ENCODE measurements at places on chromosomes 7 and 10.

DNA sequence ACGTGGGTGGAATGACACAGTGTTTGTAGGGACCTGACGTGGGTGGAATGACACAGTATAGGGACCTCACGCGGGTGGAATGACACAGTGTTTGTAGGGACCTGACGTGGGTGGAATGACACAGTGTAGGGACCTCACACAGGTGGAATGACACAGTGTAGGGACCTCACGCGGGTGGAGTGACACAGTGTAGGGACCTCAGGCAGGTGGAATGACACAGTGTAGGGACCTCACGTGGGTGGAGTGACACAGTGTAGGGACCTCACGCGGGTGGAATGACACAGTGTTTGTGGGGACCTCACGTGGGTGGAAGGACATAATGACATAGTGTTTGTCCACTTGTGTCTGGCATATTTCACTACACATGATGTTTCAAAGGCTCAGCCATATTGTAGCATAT is 19.3 kb downstream of the PPP2R2D start:
- DNase-seq, result no peak

- no peak for DNase-seq
These were observed 131.0 kb upstream of the GAD2 start for GRCh38 chr10:26085549-26085948.

GRCh38 chr7:44392618-44393010 is 67.2 kb upstream of the CAMK2B start:
- no peak for DNase-seq

DNA sequence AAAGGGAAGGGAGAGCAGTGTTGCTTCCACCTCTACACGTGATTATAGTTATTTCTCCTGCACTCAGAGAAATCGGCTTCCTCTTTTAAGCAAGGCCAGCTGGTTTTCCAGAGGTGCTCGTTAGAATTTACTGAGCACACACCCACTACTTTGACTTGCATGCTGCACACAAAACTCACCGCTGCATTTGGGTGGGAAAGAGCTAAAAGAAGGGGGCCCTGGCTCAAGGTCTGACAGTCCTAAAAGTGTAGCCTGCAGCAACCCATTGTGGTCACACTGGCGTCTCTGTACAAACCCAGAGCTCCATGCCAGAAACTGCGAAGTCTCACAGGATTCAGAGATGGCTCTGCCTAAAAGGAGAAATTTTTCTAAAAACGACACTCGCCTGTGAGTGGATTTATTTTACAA is 133.7 kb downstream of the SLC25A13 start:
- no peak for DNase-seq

DNA sequence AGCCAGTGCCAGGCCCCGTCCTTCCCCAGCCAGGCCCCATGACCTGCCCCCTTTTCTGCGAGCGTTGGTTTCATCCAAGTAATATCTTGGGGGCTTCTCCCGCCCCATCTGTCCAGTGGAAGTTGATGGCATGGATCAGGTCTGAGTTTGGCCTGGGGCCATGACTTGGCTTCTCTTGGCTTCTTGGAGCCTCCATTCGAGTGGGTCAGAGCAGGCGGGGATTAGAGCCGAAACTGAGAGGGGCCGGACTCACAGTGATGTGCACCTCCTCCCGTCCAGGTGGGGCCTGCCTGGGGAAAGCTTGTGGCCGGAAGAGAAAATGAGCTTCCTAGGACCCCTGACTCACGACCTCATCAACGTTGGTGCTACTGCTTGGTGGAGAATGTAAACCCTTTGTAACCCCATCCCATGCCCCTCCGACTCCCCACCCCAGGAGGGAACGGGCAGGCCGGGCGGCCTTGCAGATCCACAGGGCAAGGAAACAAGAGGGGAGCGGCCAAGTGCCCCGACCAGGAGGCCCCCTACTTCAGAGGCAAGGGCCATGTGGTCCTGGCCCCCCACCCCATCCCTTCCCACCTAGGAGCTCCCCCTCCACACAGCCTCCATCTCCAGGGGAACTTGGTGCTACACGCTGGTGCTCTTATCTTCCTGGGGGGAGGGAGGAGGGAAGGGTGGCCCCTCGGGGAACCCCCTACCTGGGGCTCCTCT is 15.1 kb upstream of the LIMK1 start:
- DNase-seq, result no peak

GRCh38 chr10:30581779-30582380 is 47.7 kb downstream of the LYZL2 start:
- no peak for DNase-seq

DNA sequence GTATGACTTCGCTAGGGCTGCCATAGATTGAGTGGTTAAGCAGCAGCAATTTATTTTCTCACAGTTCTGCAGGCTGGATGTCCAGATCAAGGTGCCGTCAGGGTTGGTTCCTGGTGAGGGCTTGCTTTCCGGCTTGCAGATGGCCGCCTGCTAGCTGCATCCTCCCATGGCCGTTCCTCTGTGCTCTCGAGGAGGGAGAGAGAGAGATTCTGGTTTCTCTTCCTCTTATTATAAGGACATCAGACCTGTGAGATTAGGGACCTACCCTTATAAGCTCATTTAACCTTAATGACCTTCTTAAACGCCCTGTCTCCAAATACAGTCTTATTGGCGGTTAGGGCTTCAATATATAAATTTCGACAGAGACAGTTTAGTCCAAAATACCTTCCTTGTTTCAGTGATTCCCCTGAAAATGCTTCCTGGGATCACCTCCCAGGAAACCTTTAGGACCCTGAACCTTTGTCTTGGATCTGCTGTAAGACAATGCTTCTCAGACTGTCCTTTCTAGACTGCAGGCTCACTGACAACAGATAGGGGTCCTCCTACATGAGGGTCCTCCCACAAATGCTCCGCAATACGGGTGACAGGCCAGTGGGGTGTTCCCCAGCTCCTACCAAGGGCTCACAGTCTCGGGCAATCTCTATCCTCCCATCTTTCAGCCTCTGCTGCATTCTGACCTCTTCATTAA is 82.5 kb upstream of the BAIAP2L1 start:
- DNase-seq, result no peak

DNA sequence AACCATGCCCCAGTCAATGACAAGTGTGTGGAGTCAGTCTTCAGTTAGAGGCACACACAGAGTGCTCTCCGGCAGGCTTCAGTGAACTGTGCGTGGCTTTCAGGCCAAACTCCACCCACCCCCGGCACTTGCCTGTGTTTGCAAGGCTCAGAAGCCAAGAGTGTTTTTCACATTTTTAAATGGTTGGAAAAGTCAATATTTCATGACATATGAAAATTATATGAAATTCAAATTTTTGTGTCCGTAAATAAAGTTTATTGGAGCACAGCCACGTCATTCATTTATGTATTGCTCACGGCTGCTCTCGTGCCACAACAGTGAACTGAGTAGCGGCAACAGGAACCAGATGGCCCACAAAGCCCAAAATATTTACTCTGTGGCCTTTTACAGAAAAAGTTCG is 104.7 kb downstream of the SFMBT2 start:
- DNase-seq, result no peak

DNA sequence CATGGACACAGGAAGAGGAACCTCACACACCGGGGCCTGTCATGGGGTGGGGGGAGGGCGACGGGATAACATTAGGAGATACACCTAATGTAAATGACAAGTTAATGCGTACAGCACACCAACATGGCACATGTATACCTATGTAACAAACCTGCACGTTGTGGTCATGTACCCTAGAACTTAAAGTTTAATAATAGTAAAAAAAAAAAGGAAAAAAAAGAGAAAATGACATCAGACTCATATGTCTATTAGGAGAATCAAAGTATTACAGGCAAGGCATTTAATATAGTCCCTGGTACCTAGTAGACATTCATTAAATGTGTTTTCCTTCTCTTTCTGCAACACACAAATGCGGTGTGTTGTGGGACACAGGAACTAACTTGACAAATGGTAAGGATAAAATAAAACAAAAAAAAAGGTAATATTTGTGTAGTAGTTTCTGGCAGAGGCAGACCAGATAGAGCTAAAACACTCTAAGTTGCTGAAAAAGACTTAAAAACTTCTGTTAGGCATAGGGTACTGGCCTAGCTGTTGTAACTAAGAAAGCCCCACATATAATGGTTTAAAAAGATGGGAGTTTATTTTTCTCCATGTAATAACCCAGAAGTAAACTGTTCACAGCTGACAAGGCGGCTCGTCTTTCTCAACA is 68.8 kb downstream of the NAMPT start:
- DNase-seq, result no peak

GRCh38 chr10:28331841-28332240 is 29.0 kb upstream of the MPP7 start:
- peak; percentile 75 for DNase-seq

- DNase-seq, result no peak
These were observed 19.7 kb downstream of the DOCK1 start for GRCh38 chr10:126924915-126925300.

- no peak for DNase-seq
These were observed 261.6 kb downstream of the MDFIC start for GRCh38 chr7:115183431-115184057.

DNA sequence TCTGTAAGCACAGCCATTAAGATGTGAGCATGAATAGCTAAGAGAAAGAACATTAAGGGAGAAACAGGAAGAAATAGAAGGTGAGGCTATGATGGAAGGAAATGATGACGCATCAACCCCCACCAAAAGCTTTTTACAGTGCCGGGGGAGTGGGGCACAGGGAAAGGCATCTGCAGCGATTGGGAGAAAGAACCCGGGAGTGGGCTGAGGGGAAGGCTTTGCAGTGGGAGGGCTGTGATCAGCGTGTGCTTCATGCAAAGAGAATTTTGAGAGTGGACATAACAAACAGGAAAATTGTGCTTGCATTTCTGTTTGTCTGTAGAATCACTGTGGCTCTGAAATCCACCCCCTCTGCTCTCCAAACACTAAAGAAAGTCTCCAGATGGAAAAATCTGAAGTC is 250.8 kb downstream of the KCNMA1 start:
- DNase-seq, result peak; percentile 47

GRCh38 chr7:115009139-115009538 is 87.2 kb downstream of the MDFIC start:
- no peak for DNase-seq

- DNase-seq, result no peak
These were observed 137.5 kb downstream of the PARD3 start for GRCh38 chr10:34677591-34677990.

DNA sequence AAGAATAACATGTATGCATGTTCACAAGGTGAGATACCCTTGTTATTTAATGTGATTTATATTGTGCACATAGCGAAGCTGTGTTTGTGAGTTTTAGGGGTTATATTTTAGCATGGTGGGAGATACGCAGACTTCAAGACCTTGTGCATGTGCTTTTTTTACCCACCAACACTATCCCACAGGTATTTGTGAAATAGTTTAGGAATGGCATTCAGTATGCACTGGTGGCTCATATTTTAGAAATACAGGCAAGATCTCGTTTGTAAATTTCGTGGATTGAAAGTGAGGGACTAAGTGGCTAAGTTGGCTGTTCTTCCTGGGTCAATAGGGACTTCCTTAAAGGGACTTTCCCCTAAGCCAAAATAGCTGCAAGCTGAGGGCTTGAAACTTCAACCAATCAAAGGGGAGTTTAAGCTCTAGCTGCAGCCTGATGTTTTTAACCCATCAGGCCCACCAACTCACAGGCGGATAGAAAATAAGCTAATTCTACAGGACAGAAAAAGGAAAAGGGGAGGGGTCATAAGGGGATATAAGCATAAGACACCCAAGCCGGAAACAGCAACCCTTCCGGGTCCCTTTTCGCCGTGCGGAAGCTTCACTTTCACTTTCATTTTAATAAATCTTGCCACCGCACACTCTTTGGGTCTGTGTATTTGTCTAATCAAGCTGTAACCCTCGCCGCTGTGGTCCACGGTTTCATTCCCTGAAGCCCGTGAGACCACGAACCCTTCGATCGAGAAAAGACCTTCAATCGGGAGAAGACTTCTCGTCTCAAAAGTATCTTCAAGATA is 291.0 kb downstream of the GPR158 start:
- no peak for DNase-seq

- DNase-seq, result no peak
These were observed 27.5 kb downstream of the VWA2 start for GRCh38 chr10:114266521-114266920.

DNA sequence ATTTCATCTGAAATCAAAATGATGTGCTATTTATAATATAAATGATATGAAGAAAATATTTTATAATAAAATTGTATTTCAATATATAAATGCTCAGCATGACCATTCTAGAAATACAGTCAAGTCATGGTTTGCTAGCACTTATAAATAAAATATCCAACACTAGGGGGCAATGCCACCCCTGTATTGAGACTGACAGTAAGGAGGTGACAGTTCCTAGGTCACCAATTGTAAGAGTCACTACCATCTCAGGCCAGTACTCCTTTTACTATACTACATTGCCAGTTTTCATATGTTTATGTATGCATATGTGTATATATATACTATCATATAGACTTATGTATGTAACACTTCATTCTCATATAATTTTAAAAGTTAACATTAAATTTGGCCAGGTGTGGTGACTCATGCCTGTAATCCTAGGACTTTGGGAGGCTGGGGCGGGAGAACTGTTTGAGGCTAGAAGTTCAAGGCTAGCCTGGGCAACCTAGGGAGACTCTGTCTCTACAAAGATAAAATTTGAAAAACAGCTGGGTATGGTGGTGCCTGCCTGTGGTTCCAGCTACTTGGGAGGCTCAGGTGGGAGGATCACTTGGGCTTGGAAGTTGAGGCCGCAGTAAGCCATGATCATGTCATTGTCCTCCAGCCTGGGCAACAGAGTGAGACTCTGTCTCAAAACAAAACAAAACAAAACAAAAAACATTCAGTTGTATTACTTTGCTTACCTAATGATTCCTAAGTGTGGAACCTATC is 2.4 kb upstream of the CNOT4 start:
- DNase-seq, result no peak

GRCh38 chr10:48431871-48432270 is 125.4 kb downstream of the MAPK8 start:
- no peak for DNase-seq

- DNase-seq, result no peak
These were observed 3.2 kb downstream of the TES start for GRCh38 chr7:116213361-116214130.

DNA sequence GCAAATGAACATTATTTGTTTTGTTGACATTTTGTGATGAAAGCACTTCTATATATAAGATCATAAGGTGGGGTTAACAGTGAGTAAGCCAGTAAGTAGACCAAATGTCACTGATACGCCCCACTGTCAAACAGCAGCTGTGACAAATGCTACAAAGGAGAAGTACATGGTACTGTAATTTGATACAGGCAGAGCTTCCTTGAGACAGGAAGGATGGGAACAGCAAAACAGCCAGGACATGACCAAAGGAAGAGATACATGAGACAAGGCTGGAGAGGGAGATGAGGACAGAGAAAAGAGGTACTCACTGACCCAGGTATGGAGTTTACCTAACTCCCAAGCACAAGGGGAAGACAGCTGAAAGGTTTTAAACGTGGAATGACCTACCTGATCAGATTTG is 127.0 kb downstream of the SRPK2 start:
- no peak for DNase-seq

DNA sequence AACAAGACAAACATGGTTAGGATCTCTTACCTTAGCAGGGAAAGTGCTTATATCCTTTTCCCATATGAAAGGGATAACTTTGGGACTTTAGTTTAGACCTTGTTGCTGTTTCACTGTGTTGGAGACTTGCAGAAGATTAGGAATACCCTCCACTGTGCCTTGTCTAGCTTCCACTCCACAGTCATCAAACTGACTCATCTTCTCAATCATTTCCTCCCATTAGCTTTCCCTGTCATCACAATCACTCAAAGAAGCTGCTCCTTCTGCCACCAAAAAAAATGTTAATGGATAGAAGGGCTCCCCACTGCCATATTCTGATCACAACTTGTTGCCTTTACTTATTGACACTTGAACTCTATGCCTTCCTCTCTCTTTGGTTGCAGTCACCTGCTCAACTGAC is 16.8 kb downstream of the GNG11 start:
- DNase-seq, result no peak

Measured in amniotic stem cell (primary cell).